Central memory CD8-positive, alpha-beta T cell (primary cell): ENCODE measurements at places on chromosomes 6 and 20.

- no peak for DNase-seq
These were observed 9.2 kb downstream of the CEP57L1 start for GRCh38 chr6:109104512-109104911.

GRCh38 chr6:25053875-25054371, 118.2 kb upstream of the RIPOR2 start:
- no peak for DNase-seq

- DNase-seq, result no peak
These were observed 45.9 kb upstream of the EMILIN3 start for GRCh38 chr20:41412324-41413120.

DNA sequence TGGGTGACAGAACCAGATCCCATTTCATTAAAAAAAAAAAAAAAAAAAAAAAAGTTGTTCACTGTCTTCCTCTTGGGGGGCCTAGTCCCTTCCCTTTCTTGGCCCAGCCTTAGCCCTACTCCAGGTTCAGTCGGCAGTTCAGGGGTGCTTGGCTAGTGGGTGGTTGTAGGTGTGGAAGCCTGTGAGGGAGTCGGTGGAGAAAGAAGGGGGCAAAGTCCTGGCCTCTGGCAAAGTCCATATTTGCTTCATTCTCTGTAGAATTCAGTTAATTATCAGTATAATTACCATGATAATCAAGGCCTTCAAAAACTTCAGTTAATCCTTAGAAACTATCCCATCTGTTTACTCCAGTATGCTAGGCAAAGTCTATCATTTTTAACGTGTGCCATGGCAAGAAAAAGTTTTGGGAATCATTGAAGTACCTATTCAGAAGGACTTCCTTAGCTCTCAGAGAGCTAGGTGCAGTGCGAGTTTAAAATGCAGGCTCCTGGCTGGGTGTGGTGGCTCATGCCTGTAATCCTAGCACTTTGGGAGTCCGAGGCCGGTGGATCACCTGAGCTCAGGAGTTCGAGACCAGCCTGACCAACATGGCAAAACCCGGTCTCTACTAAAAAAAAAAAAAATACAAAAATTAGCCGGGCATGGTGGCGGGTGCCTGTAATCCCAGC, 205.7 kb upstream of the ARG1 start:
- no peak for DNase-seq

DNA sequence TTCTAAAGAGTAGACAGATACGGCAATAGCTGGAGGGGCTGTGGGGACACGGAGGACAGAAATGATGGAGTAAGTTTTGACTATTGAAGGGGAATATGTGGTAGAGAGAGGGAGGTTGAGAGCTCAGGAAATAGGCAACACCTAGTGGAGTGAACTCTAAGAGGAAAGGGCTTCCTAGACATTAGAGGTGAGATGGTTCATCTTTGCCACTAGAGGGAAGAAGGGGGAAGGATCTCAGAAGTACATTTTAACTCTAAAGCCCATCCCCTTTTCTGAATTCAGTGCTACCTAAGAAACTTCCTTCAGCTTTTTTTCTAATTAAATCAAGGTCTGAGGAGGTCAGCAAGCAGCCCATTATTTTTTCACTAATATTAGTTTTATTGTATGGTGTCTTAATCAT, 689.4 kb upstream of the MAP3K7 start:
- no peak for DNase-seq

DNA sequence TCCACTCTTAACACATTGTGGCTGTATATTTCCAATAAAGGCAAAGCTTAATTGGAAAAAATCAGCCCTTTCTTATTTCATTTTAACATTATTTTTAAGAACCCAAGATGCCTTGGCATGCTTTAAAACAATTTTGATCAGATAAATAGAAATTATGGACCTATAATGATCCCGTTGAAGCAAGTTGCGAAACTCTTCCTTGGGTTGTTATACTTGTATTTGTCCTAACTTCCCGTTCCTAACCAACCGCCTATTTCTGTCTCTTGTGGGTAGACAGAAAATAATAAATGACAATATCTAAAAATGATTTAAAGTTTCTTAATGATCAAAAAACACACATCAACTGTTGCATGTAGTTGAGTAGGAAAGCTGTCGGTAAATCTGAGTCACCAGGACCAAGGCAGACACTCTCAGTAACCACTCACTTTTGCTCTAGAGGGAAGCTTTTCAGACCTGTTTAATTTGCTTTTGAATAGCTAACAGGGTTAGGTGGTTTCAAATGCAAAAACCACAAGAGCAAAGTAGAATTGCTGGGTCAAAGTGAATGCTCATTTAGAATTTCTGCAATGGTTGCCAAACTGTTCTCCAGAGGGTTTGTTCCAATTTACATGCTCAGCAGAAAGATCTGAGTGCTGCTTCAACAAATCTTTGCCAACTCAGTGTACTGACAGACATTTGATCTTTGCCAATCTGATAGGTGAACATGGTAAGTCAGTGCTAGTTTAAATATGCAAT, 34.2 kb upstream of the KCNK5 start:
- DNase-seq, result no peak

GRCh38 chr6:88517737-88518136, 351.6 kb upstream of the CNR1 start:
- no peak for DNase-seq

DNA sequence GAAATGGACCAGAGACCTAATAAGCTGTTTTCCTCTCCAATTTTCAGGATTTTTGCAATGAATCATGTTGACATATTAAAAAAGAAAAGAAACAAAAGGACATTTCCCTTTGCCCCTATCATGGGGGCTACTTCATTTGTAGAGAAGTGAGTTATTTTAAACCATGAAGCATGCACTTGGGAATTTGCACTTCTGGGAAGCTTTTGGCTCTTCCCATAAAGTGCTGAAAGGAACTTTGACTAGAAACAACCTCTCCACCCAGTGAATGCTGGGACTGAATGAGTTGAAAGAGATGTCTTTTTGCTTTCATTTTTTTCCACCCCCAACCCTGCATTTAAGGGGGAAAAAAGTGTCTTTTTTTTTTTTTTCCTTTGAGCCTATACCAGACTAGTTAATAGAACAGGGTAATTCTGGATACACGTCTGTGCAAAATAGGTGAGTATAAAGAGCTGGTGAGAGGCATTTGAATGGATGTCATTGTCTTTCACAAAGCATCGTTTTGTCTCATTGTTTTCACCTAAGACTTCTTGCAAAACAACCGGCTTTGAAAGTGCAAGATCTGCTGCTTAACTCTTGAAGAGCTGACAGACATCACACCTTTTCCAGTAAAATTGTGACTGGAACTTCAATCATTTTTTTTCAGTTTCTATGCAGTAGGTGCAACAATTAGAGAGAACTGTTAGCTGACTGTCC, 138.7 kb upstream of the BACH2 start:
- no peak for DNase-seq

DNA sequence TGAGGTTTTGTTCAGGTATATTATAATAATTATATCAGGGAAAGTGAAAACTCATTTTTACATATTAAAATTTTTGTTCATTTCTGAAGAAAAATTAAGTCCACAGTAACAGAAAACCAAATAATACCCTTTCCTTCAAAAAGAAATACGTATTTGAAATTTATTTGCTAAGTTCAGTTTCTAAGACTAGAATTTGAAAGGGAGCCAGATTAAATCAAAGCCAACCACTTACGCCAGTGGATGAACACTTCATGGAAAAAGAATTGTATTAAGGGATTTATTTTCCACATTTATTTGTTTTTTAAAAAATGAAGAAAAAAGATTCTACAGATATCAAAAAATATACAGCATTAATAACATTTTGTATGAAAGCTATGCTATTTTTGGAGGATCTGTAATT, 654.4 kb downstream of the EYS start:
- no peak for DNase-seq

DNA sequence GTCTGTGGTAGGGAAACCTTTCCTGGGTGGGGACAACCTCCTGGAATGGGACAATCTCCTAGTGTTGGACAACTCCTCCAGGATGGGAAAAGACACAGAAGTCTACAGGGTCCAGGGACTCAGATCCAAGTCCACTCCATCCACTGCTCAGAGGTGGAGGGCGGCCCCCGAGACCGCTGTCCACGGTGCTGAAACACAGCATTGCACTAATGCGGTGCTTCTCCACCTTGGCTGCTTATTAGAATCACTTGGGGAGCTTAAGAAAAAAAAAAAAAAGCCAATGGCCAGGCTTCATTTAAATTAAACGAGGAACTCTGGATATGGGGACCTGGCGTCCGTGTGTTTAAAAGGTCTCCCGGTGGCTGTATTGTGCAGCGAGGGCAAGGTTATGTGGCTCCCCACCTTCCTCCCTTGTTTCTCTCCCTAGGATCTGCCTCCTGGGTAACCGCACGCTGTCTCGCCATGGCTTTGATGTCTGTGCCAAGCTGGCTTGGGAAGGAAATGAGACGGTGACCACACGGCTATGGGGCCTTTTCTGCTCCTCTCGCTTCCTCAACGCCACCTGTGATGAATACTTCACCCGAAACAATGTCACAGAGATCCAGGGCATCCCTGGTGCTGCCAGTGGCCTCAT, 12.0 kb downstream of the SLC12A5 start:
- no peak for DNase-seq

DNA sequence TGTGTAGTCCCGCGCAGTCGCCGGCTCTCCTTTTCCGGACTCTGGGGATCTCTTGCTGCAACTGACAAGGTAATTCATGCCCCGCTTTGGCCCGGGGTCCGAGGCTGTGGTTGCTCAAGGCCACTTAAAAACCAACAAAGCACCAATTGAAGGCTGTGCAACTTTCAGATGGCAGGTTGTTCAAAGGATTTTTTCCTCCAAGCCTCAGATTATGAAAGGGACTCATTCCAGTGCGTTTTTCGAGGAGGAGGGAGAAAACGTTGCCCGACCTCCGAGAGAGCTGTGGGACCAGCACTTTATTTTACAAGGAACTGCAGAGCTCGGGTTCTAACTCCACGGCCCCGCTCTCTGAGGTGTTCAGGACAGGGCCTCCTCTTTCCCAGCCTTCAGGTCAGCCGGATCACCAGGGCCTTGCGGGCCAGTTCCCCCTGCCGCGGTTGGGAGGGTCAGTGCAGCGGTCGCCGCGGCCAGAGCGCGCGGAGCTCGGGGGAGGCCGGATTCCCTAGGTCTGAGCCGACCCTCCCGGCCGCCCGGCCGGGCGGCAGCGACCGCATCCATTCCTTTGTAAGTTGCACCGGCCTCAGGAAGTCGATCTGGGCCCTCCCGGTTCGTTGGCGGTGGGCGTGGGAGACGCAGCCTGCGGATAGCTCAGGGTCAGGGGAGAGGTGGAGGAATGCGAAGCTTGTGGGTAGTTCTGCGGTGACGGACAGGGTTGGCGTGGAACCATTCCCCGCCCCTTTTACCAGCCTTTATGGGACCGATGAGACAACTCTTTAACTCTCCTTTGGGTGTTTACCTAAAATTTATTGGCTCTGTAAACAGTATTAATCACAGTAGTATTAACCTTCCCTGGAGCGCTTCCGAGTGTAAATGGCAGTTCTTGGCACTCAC, 1.6 kb downstream of the UTRN start:
- DNase-seq, result no peak

DNA sequence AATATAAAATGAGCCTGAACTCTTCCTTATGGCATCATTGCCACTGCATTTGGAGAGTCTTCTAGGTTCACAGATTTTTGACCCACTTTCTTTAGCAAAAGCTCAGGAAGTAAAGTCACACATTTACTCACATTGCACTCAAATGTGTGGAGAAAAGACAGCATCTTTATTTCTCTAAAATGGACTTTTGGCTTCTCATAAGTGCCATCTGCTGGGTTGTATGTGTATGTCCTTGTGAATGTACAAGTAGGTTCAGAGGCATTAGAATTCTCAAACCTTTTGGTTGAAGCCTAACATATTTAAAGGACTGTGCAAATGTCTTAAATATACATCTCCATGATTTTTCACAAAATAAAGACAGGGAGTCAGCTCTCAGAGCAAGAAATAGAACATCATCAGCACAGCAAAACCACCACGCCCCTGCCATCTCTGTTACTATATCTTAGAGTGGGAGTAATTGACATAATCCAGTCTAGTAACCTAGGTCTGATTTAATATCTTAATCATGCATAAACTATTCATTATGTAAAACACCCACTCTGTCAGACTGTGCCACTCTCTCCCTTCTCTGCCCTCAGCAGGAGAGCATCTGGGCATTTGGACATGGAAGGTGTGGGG, 42.2 kb upstream of the SPTLC3 start:
- DNase-seq, result no peak

- no peak for DNase-seq
These were observed 91.9 kb upstream of the SAMD5 start for GRCh38 chr6:147416622-147417021.

- DNase-seq, result no peak
These were observed 3.8 kb upstream of the BLTP3A start for GRCh38 chr6:34788111-34788510.

DNA sequence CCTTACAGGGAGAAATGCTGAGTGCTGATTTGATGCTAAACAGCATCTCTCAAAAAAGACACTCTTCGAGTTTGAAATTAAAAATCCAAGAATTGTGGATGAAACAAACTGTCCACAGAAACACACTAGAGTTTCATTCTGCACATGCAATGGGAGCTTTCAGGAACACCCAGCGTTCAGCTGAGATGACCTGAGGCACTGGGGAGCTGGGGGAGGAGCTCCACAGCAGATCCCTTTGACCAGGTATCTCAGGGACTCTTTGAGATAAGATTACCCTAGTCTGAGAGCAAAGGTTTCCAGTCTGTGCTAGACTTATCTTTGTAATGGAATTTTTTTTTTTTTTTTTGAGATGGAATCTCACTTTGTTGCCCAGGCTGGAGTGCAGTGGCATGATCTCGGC, 70.8 kb upstream of the AGPAT4 start:
- DNase-seq, result no peak

DNA sequence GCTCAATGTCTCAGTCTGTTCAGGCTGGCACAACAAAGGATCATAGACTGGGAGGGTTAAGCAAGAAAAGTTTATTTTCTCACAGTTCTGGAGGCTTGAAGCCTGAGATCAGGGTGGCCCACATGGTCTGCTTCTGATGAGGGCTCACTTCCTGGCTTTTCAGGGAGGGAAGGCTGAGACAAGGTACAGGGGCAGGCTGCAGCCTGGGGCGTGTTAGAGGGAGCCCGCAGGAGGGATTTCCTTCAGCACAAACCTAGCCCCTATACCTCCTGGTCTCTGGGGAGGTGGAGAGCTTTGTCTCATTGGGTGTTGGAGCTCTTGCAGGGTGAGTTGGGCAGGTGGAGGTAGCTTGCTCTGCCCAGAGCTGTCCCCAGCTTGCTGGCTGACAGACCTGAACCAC, 81.1 kb upstream of the GPR6 start:
- DNase-seq, result no peak

DNA sequence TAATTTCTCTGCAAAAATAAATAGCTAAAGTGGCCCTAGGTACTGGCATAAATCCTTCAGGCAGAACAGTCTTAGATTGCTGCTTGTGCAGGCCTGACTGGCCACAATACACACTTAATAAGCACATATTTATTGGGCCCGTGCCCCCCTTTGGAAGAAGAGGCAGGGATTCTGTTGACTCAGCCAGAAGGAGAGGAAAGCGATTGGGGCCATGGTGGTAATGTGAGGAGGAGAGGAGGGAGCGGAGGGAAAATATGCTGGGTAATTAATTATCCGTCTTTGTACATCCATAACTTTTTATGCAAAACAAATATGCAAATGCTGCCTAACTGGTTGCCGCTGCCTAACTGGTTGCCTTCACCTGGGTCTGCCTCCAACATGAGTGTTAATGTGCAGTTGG, 36.2 kb downstream of the CD40 start:
- no peak for DNase-seq
